Renal cortex interstitium (tissue), 15 donors: ENCODE measurements at places on chromosomes 1 and 21. TPM values are rescaled to one million over a fixed set of nuclear protein-coding genes. Genes with fewer than 3 reads are reported as not detected.

- DNase-seq: no peak
Observed at GRCh38 chr1:199273837-199274379, 635.1 kb downstream of the PTPRC start.

Gene PTCH2
- 3.8 TPM for polyA plus RNA-seq

GRCh38 chr1:40050863-40051262 is 10.3 kb downstream of the CAP1 start:
- DNase-seq: no peak

Gene TSPAN2
- polyA plus RNA-seq: 34.2 TPM

DNA sequence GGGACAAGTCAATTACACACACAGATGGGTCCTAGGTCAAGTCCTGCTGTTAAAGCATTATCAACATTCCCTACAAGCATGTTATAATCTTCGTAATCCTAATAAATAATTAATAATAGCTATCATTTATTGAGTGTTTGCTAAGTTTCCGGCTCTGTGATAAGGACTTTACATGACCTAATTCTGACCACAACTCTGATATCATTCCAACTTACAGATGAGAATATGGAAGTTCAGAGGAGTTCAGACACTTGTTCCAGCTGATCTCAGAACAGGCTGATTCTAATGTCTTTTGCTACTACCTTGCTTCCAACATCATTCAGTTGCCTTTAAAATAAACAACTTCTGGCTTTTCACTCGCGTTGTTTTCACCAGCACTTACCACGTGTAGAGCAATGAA is 770.1 kb upstream of the CXADR start:
- no peak for DNase-seq

Gene BTBD8
- 7.3 TPM for polyA plus RNA-seq

DNA sequence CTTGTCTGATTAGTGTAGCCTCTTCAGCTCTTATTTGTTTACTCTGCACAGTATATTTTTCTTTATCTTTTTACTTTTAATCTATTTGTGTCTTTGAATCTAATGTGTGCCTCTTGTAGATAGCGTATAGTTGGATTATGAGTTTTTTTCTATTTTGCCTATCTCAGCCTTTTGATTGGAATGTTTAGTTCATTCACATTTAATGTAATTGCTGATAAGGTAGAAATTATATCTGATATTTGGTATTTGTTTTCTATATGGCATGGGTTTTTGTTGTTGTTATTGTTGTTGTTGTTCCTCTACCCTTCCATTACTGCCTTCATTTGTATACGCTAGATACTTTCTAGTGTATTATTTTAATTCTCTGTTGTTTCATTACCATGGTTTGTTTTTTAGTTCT is 131.7 kb upstream of the GRIK3 start:
- DNase-seq: no peak

GRCh38 chr1:113935970-113936369 is 6.8 kb downstream of the HIPK1 start:
- DNase-seq: no peak

GRCh38 chr1:3827813-3828307 is 29.2 kb downstream of the CEP104 start:
- DNase-seq: no peak
